ENCODE measurements at places on chromosomes 16 and 17. TPM values are rescaled to one million over a fixed set of nuclear protein-coding genes. Genes with fewer than 3 reads are reported as not detected.

DNA sequence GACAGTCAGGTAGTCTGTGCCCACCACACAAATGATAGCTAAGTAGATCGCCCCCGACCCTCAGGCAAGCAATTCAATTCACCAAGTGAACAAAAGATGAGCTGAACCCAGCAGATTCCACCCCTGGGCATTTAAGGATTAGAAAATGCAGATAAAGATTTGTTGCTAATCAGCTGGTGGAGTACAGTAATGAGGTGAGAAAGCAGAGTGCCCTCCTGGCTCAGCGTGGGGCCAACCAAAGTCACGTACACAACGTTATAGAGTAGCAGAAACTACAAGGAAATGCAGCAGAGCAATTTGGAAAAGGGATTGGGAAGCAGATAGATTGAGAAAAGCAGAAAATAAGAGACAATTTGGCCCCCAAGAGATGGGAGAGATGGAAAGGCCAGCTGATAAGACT, 91.2 kb downstream of the SOX9 start:
- H3K27ac ChIP-seq = no peak overlapping the region
- no peaks in the 10 kb centered on the region for H3K4me1 ChIP-seq
- DNase-seq = no peak
- peaks cover 2% of the 10 kb centered on the region for H3K27me3 ChIP-seq
- H3K36me3 ChIP-seq = no peaks in the 10 kb centered on the region

DNA sequence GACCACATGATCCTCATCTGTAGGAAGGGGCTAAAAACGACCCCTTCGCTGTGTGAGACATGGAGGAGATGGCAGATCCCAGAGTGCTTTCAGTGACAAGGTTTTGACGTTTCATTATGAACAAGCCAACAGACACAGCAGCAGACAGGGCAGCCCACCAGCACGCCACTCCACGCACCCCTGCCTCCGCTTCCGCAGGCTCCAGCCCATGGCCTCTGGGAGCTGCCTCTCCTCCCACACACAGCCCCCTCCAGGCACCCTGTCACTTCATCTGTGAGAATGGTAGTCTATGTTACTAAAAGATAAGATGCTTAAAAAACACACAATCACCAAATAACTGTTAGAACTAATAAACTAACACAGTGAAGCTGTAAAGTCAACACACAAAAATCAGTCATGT, 12.3 kb upstream of the ADCY7 start:
- H3K4me3 ChIP-seq = peak overlapping the region; percentile 19
- no peak for DNase-seq
- H3K27me3 ChIP-seq = no peaks in the 10 kb centered on the region
- no peaks in the 10 kb centered on the region for H3K36me3 ChIP-seq

GRCh38 chr16:19137201-19138128, 23.7 kb downstream of the ITPRIPL2 start:
- peaks cover 3% of the 10 kb centered on the region for H3K27me3 ChIP-seq
- H3K36me3 ChIP-seq = no peaks in the 10 kb centered on the region
- H3K27ac ChIP-seq = no peak overlapping the region
- no peaks in the 10 kb centered on the region for H3K4me1 ChIP-seq

GRCh38 chr16:79632289-79632688, 31.8 kb upstream of the MAF start:
- H3K27me3 ChIP-seq = peaks cover 4% of the 10 kb centered on the region
- H3K4me3 ChIP-seq = no peak overlapping the region
- no peak overlapping the region for H3K27ac ChIP-seq
- no peak for DNase-seq
- no peaks in the 10 kb centered on the region for H3K36me3 ChIP-seq
- H3K4me1 ChIP-seq = peaks cover 21% of the 10 kb centered on the region

DNA sequence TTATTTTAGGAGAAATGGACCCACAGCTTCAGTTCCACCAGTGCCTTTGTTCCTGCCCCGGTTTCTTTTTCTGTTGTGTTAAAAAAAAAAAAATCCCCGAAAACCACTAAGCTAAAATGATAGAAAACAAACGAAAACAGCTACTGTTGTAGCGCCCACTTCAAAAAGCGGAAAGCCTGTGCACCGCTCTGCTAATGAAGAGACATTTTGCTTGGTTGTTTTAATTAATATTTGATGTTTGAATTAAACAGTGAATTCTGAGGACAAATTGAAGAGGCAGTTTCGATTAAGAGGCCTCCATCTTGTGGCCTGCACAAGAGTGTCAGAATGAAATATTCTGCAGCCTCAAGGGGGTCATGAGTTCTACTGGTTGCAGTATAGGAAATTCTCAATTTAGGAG, 186.7 kb downstream of the RPTOR start:
- H3K4me3 ChIP-seq = peak overlapping the region; percentile 58
- peak overlapping the region; percentile 84 for H3K27ac ChIP-seq
- no peak for DNase-seq
- peaks cover 6% of the 10 kb centered on the region for H3K36me3 ChIP-seq

DNA sequence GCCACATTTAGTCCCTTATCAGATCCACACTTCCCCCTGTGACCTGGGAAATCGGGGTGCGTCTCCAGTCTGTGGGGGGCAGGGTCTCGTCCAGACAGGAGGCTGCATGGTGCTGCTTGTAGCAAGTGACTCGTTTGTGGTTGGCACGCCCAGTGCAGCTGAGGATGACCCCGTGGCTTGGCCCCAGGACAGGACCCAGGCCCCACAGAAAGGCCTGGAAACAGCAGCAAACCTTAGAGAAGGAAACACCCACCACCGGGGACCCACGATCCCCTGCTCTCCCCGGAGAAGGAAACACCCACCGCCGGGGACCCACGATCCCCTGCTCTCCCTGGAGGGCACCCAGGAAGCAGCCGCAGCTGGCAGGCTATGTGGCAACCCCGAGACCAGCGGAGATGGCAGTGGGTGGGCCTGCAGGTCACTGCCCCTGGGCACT, 8.2 kb upstream of the C16orf95 start:
- H3K27me3 ChIP-seq = no peaks in the 10 kb centered on the region
- no peaks in the 10 kb centered on the region for H3K36me3 ChIP-seq
- no peak overlapping the region for H3K27ac ChIP-seq

DNA sequence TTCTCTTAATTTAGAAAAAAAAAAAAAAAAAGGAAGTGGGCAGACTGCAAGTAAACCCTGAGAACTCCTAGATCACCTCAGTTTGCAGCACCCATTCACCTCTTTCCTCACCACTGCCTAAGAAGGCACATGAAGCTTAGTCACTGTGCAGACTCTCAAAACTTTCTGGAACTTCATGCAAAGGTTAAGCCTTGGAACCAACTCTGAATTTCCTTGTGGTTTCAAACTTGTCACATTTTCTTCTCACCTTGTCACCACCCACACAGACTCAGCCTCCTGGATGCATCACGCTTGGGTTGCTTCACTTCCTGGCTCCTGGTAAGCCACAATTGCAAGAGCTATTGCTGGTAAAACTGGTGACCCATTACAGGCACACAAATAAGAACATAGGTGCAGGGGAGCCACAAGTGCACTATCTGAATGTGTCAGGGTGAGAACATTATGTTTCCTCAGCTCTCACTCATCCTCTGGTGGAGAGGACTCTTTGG, 15.0 kb upstream of the CPD start:
- peak overlapping the region; percentile 85 for H3K4me3 ChIP-seq
- DNase-seq = peak; percentile 91
- H3K4me1 ChIP-seq = peaks cover 50% of the 10 kb centered on the region
- H3K27ac ChIP-seq = peak overlapping the region; percentile 89
- H3K36me3 ChIP-seq = peaks cover 7% of the 10 kb centered on the region

DNA sequence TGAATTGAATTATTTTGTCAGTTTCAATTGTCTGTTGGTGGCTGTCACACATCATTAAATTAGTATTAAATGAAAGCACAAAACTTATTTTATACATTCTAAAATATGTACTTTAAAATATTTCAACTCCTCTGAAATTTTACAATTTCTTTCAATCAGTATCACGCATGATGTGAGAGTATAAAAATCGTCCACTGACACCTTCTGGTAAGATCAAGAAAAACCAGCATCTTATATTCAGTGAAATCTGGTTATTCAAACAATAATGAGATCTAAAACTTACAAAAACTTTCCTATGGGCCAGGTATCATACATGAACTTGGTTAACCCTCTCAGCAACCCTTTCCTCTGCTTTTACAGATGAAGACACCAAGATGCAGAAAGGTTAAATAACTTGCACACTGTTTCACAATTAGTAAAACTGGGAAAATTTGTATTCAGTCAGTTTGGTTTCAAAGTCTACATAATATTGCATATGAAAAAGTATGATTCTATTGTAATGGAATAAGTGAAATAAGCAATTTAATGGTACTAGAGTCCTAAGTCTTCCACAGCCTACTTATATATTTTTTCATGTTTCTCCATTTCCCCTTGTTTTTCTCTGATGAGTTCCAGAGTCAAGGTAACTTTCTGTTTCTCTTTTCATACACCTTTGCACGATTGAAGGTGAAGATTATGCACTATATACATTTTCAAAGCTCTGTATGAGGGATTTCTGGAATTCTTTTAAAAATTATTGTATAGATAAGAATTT, 58.7 kb downstream of the EFCAB5 start:
- peaks cover 4% of the 10 kb centered on the region for H3K27me3 ChIP-seq
- H3K4me3 ChIP-seq = no peak overlapping the region
- no peak overlapping the region for H3K27ac ChIP-seq
- no peaks in the 10 kb centered on the region for H3K36me3 ChIP-seq

DNA sequence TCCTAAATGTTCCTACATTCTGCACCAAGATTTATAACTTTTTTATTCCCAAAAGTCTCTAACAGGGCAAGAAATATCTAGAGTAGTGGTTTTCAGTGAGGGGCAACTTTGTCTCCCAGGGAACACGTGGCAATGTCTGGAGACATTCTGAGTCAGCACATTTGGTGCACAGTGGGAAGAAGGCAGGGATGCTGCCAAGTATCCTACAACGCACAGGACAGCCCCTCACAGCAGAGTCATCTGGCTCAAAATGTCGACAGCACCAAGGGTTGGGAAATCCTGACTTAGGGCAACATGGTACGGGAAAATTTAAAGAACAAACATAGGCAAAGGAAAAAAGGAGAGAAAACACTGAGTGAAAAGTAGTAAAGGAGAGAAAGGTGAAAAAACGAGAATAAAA, 61.8 kb downstream of the SMG6 start:
- peaks cover 11% of the 10 kb centered on the region for H3K4me1 ChIP-seq
- no peak overlapping the region for H3K4me3 ChIP-seq

DNA sequence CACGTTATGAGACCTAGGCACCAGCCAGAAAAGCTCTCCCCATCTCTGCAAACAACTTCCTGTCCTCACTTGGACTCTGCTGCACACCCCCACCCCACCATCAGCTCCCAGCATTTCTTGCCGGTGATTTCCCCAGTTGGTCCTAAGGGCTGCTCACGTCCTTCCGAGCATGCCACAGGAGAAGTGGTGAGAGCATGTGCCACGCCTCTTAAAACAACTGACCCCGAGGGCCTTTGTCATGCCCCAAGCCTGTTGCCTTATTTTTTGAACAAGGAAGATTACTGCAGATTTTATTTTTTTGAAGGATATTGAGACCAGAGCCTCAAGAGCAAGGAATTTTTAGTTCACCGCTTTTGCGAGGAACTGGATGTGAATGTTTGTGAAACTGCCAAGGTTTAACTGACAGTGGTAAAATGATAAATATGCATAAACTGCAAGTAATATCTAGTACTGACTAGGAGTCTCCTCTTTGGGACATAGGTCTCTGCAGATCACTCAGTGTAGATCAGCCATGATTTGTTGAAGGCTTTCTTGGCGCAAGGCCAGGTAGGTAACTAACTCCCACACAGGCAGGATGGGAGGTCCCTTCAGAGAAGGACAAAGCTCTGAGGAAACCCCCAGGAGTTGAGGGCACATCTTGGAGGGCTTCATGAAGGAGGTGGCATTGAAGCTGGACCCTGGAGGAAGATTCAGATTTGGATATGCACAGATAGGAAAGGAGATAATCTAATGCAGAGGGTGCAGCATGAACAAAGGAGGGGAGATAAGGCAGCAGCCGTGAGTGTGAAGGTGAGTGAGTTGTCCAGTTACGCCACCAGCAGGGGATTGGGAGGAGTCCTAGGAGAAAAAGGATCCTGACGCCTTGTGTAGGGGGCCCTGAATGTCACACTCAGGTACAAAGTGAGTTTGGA, 44.7 kb downstream of the TMEM132E start:
- no peak overlapping the region for H3K27ac ChIP-seq
- no peak overlapping the region for H3K4me3 ChIP-seq
- peaks cover 14% of the 10 kb centered on the region for H3K27me3 ChIP-seq

- no peak overlapping the region for H3K4me3 ChIP-seq
- no peak for DNase-seq
- H3K27me3 ChIP-seq = peaks cover 2% of the 10 kb centered on the region
- H3K36me3 ChIP-seq = no peaks in the 10 kb centered on the region
Observed at GRCh38 chr17:19708431-19709175, 7.8 kb downstream of the SLC47A2 start.

DNA sequence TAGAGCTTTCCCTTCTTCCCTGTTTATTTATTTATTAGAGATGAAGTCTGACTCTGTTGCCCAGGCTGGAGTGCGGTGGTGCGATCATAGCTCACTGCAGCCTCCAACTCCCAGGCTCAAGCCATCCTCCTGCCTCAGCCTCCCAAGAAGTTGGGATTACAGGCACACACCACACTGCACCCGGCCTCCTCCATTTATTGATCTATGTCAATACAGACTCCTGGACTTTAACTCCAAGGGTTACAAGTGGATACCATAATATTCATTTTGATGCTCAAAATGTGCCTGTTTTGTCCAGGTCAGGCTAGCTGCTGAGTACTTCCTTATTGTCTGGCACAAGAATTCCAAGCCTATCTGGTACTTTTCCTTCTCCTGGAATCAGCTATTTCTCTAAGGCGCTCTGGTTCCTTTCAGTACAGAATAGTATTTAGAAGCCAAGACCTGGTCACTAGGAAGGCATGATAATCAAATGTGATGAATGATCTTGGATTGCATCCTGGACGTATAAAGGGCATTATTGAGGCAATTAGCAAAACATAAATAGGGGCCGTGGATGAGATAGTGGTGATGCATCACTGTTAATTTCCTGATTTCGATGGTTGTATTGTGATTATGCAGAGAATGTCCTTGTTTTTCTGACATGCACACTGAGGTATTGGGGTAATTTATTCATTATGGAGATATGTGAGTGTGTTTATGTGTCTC, 21.7 kb downstream of the IL4R start:
- no peak for DNase-seq
- peaks cover 21% of the 10 kb centered on the region for H3K36me3 ChIP-seq
- no peak overlapping the region for H3K27ac ChIP-seq
- H3K4me1 ChIP-seq = peaks cover 22% of the 10 kb centered on the region

DNA sequence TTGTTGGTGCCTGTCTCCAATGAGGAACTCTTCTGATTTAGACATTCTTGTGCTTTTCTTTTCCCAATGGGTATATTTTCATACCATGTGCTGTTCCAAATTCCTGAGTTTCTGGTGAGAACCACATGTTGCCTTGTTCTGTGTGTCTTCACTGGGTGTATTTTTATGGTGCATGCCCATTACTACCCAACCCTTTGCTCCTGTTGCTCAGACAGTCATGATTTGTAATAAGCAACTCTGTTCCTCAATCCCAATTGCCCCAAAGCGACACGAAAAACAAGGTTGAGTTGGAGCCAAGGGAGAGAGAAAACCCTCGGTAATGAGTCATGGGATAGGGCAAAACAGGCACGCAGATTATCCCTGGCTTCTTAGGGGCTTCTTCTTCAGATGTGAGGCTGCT, 101.8 kb downstream of the ABCA8 start:
- DNase-seq = no peak
- no peak overlapping the region for H3K4me3 ChIP-seq
- H3K27me3 ChIP-seq = peaks cover 6% of the 10 kb centered on the region
- no peaks in the 10 kb centered on the region for H3K36me3 ChIP-seq
- no peaks in the 10 kb centered on the region for H3K4me1 ChIP-seq
- no peak overlapping the region for H3K27ac ChIP-seq

MARCHF10 gene
- polyA plus RNA-seq = 2.0 TPM

ITGAD gene
- polyA plus RNA-seq = not detected

TRPV3 gene
- 0.39 TPM for polyA plus RNA-seq

ZSCAN10 gene
- 0.13 TPM for polyA plus RNA-seq

GFAP gene
- 1.1 TPM for polyA plus RNA-seq

TMEM238L gene
- not detected for polyA plus RNA-seq

GCGR gene
- polyA plus RNA-seq = not detected

CHST5 gene
- not detected for polyA plus RNA-seq
